ENCODE measurements at places on chromosomes 6 and 20. TPM values are rescaled to one million over a fixed set of nuclear protein-coding genes. Genes with fewer than 3 reads are reported as not detected.
A peak's percentile ranks its signal among the peaks of the same experiment; 100 is the strongest.

Gene RFX6
- 0.51 TPM for total RNA-seq

DNA sequence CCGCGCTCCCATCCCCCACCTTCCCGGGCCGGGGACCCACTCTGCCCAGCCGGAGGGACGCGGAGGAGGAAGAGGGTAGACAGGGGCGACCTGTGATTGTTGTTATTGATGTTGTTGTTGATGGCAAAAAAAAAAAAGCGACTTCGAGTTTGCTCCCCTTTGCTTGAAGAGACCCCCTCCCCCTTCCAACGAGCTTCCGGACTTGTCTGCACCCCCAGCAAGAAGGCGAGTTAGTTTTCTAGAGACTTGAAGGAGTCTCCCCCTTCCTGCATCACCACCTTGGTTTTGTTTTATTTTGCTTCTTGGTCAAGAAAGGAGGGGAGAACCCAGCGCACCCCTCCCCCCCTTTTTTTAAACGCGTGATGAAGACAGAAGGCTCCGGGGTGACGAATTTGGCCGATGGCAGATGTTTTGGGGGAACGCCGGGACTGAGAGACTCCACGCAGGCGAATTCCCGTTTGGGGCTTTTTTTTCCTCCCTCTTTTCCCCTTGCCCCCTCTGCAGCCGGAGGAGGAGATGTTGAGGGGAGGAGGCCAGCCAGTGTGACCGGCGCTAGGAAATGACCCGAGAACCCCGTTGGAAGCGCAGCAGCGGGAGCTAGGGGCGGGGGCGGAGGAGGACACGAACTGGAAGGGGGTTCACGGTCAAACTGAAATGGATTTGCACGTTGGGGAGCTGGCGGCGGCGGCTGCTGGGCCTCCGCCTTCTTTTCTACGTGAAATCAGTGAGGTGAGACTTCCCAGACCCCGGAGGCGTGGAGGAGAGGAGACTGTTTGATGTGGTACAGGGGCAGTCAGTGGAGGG, 2.8 kb downstream of the SOX4 start:
- no peaks in the 10 kb centered on the region for H3K27me3 ChIP-seq
- no peaks in the 10 kb centered on the region for H3K36me3 ChIP-seq
- H3K4me3 ChIP-seq = peak overlapping the region; percentile 74
- H3K27ac ChIP-seq = peak overlapping the region; percentile 23
- peaks cover 5% of the 10 kb centered on the region for H3K4me1 ChIP-seq
- DNase-seq = peak; percentile 50

DNA sequence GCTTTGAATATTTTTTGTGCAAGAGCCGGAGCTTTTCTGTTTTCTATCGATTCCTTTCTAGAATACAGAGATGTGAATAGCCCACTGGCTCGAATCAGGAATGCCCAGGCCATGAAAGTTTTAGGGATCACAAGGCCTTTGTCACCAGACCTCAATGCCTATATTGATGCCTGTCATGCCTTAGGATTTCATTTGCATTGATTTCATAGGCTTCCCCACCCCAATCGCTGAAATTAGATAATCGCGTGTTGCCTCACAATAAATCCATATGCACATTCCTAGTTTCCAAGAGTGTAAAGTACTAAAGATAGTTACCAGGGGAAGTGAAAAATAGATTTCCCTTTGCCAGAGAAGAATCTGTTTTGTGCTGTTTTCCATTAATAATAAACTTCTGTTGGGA, 150.8 kb downstream of the SASH1 start:
- no peak overlapping the region for H3K4me3 ChIP-seq
- H3K36me3 ChIP-seq = no peaks in the 10 kb centered on the region
- H3K27me3 ChIP-seq = no peaks in the 10 kb centered on the region
- no peak for DNase-seq

GRCh38 chr20:62233684-62234083, 4.6 kb upstream of the OSBPL2 start:
- no peak overlapping the region for H3K27ac ChIP-seq
- peak; percentile 9 for DNase-seq
- H3K4me1 ChIP-seq = no peaks in the 10 kb centered on the region
- no peaks in the 10 kb centered on the region for H3K36me3 ChIP-seq
- H3K4me3 ChIP-seq = no peak overlapping the region

DNA sequence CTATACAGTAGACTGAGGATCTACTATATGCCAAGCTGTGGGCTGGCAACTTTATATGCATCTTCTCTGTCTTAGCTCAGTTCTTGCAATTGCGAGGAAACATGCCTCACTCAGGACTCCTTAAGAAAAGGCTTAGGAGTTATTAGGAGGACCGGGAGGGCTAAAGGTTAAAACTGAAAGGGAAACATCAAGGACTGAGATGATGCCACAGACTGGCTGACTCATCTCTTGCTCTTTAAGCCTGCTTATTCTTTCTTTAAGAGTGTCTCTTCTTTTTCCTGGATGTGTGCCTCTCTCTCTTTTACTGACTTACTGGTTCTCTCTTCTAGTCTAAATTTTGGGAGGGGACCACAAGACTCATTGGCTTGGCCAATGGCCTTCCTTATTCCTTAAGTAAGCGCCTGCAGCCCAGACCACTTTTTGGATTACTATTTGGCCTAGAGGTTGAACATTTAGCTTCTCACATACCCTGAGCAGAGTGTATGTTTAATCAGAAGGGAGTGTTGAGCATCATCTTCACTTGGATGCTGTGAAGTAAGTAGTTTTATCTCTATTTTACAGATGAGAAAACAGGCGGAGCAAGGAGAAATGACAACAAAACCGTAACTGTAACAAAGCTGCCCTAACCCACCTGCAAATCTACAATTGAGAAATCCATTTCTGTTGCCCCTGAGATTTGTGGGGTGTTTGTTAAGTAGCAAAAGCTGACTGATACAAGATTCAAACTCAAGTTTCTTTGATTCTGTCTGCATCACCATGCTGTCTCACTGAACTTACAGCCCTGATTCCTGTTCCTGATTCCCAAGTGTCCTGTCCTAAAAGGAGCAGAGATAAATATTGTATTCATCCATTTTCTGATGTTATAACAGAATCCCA, 7.2 kb upstream of the SDC4 start:
- peaks cover 5% of the 10 kb centered on the region for H3K4me1 ChIP-seq
- no peak overlapping the region for H3K4me3 ChIP-seq
- no peaks in the 10 kb centered on the region for H3K36me3 ChIP-seq
- no peaks in the 10 kb centered on the region for H3K27me3 ChIP-seq
- no peak overlapping the region for H3K27ac ChIP-seq

Measured in pancreas (tissue), 10 donors.